ENCODE measurements at places on chromosomes 11 and 22. TPM values are rescaled to one million over a fixed set of nuclear protein-coding genes. Genes with fewer than 3 reads are reported as not detected.

The BRSK2 gene
- not detected for total RNA-seq

DNA sequence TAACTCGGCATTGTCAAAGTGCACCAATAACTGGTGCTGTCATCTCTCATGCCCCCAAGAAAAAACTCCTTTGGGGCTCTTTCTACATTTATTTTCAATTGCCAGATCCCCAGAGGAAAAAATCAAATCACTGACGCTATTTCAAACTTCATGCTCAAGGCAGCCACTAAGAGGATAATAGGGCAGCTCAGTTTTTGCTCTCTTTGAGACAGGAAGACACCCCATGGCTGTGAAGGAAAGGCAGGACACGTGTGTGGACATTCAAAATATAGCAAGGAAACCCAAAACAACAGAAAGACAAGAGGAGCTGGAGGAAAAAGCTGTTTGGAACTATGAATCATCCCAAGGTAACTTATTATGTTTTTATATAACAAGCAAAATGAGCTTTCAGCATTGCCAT lies 83.7 kb downstream of the SERGEF start:
- DNase-seq: no peak

DNA sequence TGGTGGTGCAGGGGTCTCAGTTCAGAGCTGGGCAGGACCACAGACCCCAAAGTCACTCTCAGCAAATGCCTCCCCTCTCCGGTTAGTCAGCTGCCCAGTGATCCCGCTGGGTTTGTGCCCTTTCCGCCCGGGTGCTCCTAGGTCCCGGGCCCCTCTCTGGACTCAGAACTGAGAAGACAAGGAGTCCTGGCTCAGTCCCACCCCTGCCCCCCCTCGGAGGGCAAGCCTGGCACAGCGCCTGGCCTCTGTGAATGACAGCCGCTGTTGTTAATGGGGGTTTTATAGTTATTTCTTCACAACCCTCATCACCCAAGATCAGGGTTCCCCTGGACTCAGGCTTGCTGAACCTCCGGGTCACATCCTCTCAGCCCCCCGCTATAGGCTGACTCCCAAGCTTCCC lies 47.6 kb downstream of the ELFN2 start:
- DNase-seq: no peak

- no peak for DNase-seq
These were observed 453.7 kb downstream of the INSC start for GRCh38 chr11:15568440-15568839.

- peak; percentile 4 for DNase-seq
These were observed 67.4 kb downstream of the AMOTL1 start for GRCh38 chr11:94835594-94835927.

DNA sequence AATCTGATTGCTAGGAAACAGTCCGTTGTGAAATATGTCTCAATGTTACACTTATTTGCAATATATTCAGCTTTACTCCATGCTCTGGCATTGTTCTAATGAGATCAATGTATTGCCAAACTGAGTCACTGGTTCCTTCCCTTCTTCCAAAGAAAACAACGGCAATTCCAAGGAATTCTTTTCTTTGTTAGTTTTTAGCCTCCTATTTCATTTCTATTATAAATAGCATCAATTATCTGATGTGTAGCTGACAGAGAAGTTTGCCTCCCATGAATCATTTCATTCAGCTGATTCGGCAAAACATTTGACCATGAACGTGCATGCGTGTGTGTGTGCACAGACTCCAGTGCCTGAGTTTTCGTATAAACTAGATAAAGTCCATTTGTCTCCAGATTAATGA lies 346.8 kb downstream of the ETS1 start:
- no peak for DNase-seq

GRCh38 chr11:17588721-17589120 lies 41.7 kb downstream of the OTOG start:
- no peak for DNase-seq

DNA sequence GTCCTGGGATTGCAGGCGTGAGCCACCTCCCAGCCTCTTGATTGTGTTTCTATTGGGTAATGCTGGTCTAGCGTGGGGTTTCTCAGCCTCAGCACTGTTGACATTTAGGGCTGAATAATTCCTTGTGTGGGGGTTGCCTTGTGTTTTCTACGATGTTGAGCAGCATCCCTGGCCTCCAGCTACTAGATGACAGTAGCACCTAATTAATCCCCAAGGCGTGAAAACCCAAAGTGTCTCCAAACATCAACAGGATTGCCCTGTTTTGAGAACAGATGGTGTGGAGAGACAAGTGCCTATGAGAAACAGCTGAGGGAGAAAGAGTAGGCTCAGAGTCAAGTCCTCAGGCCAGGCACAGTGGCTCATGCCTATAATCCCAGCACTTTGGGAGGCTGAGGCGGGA lies 67.2 kb downstream of the SGSM1 start:
- DNase-seq: no peak

- no peak for DNase-seq
These were observed 12.9 kb downstream of the NEAT1 start for GRCh38 chr11:65435411-65435931.

Data from RPMI7951 (cell line).